Stimulated activated CD8-positive, alpha-beta memory T cell treated with anti-CD3 and anti-CD28 coated beads, Interleukin-4, amount 100 ng/mL, for 1 hour (primary cell): ENCODE measurements at places on chromosomes 4 and X.

- DNase-seq, result no peak
Observed at GRCh38 chrX:8196776-8197175, 25.7 kb upstream of the VCX2 start.

- no peak for DNase-seq
Observed at GRCh38 chr4:186946682-186947294, 223.1 kb upstream of the FAT1 start.

- DNase-seq, result no peak
Observed at GRCh38 chrX:149129767-149130166, 375.3 kb downstream of the IDS start.

DNA sequence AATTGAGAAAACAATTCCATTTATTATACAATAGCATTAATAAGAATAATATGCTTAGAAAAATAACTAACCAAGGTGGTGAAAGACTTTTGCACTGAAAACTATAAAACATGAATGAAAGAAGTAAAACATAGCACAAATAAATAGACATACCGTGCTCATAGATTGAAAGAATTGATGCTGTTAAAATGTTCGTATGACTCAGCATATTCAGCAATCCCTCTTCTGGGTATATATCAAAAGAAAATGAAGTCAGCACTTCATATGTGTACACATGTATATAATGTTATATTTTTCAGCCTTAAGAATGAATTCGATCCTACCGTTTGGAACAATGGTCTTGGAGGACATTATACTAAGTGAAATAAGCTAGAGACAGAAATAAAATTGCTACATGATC is 716.3 kb downstream of the GLUD2 start:
- DNase-seq, result no peak

- no peak for DNase-seq
Observed at GRCh38 chr4:912548-913279, 19.4 kb downstream of the GAK start.

GRCh38 chr4:166675411-166675810 is 558.9 kb downstream of the SPOCK3 start:
- DNase-seq, result no peak

- DNase-seq, result no peak
Observed at GRCh38 chr4:37803348-37803973, 23.0 kb upstream of the PGM2 start.

DNA sequence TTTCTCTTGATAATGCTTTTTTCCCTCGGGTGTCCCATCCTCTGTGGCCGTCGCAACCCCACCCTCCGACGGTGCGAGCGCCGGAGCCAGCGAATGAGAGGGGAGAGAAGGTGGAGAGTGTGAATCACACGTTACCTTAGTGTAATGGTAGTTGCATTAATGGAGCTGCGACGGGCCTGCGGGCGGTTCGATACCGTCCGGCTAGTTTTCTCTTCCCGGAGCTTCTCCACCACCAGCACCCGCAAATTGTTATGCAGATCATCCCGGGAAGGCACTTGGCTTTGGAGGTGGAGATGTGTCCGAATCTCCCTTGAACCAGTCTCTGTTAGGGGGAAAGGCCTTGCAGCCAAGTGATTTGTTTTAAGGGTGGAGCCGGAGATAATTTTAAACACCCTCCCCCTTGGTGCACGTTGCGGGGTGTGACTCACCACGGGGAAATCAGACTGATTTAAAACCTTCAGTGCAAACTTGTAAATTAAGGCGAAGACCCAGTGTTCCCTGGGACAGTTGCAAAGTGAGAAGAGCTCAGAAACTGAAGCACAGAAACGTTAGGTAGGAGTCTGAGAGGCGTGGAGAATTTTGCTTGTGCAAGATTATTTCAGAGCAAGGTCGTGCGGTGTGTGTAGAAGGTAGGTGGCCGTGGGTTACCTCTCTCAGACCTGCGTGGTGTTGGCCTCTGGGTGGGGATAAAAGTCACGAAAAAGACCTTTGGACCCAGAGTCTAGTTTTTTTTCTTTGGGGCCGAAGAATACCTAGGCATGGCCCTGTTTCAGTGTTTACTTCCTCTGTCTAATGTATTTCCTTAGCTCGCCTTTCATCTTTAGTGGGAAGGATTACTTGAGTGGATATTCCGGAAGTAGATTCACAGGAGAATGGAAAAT is 1.3 kb downstream of the AFF1 start:
- peak; percentile 55 for DNase-seq

GRCh38 chrX:129772796-129773431 is 6.8 kb upstream of the SASH3 start:
- no peak for DNase-seq

DNA sequence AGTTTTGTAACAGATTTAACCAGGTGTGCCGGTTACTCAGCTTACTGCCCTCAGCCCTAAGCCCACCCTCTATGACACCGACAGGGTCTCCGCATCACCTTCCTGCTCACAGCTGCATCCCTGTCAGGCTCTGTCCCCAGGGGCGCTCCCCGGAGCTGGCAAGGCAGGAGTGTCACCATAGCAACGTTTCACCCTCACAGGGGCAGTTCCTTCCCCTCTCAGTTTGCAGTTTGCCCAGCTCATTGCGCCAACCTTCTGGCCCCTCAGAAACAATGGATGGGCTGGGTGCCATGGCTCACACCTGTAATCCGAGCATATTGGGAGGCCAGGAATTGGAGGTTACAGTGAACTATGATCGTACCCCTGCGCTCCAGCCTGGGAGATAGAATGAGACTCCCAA is 42.6 kb downstream of the RGS12 start:
- no peak for DNase-seq

- no peak for DNase-seq
Observed at GRCh38 chr4:176726803-176727202, 65.9 kb downstream of the VEGFC start.

DNA sequence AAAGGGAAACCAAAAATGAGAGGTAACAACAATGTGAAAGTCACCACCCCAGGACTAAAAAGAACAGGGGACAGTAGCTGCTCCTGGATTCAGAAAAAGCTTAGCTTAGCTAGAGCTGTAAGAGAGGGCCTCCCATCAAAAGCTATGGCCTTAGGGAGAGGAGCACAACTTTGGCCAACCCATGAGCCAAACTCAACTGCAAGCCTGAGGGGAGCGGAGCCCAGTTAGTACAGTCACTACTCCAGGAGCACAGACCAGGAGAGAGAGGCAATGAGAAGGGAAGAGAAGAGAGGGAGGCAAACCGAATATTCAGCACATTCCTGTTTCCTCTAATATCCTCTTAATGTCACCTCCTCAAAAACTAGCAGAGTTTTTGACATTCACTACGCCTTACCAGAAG is 917.1 kb upstream of the INTU start:
- DNase-seq, result no peak

- no peak for DNase-seq
Observed at GRCh38 chr4:8557151-8558076, 22.8 kb upstream of the GPR78 start.

DNA sequence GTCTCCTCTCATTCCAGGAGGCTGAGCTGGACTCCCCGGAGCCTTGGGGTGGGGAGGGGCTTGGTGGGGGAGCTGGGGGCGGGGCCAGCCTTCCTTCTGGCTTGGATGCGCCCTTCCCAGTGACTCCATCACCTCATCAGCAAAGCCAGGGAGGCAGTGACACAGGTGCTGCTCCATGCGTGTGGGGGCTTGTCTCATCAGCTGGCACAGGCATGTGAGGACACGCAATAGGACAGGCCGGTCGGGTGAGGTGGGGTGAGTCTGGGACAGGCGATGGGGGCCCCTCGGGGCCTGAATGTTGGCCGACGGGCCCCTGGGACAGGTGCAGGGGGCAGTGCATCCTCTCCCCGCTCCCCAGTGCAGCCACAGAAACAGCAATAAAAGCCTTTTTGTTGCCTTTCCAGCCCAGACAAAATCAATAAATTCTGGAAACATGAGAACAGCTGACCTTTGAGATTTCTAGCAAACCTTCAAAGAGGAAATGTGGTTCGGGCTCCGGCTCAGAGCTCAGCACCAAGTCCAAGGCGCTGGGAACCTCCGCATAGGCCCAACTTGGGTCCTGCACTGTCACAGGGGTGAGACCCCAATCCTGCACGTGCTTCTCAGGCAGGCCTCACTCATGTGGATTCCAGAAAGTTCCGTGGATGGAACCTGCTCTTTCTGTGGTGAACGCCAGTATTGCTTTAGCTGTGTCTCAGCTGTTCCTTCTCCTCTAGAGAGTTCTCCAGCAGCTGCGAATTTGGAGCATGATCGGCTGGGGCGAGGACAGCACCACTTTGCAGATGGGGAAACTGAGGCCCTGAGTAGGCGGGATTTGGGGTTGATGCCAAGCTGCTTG is 18.5 kb downstream of the ADRA2C start:
- no peak for DNase-seq

DNA sequence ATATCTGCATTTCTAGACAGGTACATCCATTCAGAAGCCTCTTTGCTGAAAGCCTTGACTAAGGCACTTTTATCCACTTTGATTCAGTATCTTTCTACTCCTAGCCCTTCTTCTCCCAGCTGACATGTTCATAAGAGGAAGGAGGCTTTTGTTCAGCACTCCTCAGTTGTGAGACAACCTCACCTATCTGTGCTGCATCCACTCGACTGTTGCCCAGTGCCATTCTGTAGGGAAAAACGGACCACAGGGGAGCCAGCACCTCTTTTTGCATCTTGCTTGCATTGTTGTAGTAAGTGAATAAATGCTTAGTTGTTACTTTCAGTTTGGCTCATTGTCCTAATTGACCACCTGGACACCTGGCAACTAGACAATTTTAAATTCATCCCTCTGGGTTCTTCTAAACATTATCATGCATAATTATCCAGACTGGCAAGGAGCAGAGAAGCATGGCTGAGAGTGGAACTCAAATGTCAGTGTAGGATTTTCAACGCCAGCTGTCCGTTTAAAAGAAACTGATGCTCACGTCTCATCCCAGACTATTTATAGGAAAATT is 83.8 kb upstream of the BOD1L1 start:
- no peak for DNase-seq

- DNase-seq, result no peak
Observed at GRCh38 chr4:109548655-109549054, 11.4 kb upstream of the MCUB start.

DNA sequence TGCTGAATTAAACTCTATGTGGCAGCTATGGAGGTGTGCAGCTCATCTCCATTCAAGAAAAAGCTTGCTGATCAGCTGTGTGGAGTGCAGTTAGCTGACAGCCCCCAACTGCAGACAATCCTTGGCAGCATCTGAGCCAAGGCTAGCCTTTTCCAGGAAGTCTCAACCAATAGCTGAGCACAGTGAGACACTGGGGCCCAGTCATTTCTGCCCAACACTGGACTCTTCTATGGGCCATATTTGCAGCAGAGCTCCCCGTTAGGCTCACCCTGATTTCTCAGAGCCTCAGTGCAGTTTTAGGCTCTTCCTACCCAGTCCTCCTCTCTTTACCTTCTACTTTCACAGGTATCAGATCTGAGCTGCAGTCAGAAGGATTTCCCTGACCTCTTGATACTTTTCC is 12.9 kb downstream of the DDX53 start:
- DNase-seq, result no peak

DNA sequence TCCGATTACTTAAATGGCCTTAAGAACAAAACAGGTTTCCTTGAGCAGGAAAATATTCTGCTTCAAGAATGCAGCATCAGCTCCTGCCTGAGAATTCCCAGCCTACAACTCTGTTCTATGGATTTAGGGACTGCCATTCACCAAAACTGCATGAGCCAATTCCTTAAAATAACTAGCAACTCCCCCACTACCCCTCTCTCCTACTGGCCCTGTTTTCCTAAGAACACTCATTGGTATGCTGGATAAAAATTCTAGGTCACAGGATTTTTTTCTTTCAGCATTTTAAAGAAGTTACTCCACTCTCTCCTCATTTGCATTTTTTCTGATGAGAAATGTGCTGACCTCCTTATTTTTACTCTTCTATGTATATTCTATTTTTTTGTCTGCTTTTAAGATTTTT is 347.1 kb downstream of the IDS start:
- no peak for DNase-seq

GRCh38 chr4:15004739-15005301 is 2.5 kb downstream of the CPEB2 start:
- no peak for DNase-seq

GRCh38 chrX:143894938-143895337 is 11.1 kb downstream of the UBE2NL start:
- DNase-seq, result no peak

DNA sequence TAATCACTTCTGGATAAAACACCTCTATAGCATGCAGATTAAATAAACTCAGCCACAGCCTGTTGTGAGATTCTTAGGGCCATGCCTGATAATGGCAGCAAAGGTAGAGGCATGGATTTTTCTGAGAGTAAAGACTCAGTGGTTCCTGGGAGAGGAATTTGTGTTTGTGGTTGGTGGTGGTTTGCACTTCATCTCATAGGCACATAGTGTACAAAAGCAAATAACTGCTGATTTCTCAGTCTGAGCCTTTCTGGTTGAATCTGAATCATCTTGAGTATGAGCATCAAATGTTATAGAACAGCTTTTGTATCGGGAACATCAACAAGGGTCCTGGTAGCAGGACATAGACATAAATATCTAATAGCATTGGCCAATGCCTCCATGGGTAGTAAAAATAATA is 274.3 kb downstream of the FRMPD4 start:
- DNase-seq, result no peak
